Activated naive CD4-positive, alpha-beta T cell treated with anti-CD3 and anti-CD28 coated beads, Interleukin-2, amount 50 U/mL, for 72 hours (primary cell): ENCODE measurements at places on chromosomes 3 and 15. TPM values are rescaled to one million over a fixed set of nuclear protein-coding genes. Genes with fewer than 3 reads are reported as not detected.

DNA sequence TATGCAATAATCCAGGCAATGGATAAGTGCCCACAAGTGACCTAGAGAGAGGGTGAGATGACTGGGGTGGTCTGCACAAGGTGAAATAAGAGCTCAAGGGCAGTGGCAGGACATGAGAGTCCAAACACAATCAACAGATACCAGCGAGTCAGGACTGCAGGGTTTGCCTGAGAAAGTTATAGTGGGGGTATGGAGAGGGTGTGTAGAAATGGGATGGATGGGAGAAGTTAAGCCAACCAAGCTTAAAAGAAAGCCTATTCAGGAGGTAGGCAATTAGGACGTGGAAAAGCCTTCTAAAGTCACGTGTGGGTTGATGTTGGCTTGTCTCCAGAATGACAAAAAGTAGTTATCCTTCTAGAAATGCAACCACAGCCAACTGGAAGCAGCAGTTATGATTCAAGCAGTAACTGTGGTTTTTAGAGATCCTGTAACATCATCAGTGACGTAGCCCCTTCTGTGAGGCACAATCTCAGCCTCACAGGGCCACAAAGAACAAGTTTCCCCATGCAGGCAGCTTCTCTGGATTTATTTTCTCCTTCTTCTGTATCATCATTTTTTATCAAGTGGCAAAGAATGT, 56.1 kb downstream of the FAM174B start:
- DNase-seq: no peak

LEKR1 gene
- total RNA-seq: 1.1 TPM

DNA sequence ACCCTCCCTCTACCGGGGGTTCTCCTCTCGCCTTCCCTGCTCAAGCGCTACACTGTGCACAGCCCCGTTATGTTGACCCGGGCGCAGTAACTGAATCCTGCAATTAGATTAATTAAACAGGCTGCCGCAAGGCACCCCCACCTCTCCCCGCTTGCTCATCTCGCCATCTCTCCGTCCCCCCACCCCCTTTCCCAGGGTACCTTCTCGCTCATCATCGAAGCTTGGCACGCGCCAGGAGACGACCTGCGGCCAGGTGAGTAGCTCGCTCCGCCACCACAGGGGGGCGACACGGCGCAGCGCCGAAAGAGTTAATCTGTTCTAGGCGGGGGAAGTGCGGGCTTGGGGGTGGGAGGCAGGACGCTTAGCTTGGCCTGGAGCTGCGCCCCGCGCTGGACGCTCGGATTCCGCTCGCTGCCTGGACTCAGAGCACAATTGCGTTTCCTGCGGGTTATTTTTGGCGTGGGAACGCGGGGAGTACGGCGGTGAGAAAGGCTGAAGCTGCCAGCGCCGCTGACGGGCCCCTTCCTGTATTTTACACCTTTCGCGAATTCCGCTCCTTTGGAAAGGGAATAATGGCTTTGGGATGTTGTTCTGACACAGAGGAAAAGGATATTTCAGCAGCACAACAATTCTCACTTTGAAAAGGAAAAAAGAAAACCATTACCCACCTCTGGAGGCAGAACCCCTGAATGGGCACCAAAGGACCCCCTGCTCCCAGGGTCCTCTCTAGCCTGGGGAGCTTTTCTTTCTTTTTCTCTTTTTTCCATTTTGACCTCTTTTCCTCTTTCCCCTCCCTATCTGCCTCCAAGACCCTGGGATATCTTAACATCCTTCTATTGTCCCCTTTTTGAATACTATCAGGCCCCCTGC, 1.5 kb downstream of the DLL4 start:
- DNase-seq: peak; percentile 80

IQCF5 gene
- not detected for total RNA-seq

DNA sequence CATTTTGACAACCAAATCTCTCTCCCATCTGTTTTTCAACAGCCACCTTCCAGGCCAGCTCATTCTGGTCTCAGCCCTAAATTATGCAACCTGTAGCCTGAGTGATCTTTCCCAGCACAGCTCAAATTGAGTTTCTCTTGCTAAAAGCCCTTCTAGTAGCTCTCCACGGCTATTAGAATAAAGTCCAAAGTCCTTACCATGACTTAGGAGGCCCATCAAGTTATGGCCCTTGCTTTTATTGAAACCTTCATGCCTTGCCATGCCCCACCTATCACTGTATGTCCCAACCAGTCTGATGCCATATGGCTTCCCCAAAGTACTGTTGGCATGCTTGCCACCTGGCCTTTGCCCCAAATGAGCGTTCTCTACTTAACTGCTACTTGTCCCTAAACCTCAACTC, 303.5 kb upstream of the GADL1 start:
- no peak for DNase-seq

ROPN1 gene
- total RNA-seq: not detected

GRCh38 chr3:172213200-172213599, 173.8 kb downstream of the FNDC3B start:
- no peak for DNase-seq

CD276 gene
- 2.5 TPM for total RNA-seq

- peak; percentile 74 for DNase-seq
Measured at GRCh38 chr3:57100046-57100695, 39.7 kb downstream of the SPATA12 start.

- no peak for DNase-seq
Measured at GRCh38 chr3:17529677-17530076, 212.8 kb downstream of the TBC1D5 start.

THAP10 gene
- 0.19 TPM for total RNA-seq

DNA sequence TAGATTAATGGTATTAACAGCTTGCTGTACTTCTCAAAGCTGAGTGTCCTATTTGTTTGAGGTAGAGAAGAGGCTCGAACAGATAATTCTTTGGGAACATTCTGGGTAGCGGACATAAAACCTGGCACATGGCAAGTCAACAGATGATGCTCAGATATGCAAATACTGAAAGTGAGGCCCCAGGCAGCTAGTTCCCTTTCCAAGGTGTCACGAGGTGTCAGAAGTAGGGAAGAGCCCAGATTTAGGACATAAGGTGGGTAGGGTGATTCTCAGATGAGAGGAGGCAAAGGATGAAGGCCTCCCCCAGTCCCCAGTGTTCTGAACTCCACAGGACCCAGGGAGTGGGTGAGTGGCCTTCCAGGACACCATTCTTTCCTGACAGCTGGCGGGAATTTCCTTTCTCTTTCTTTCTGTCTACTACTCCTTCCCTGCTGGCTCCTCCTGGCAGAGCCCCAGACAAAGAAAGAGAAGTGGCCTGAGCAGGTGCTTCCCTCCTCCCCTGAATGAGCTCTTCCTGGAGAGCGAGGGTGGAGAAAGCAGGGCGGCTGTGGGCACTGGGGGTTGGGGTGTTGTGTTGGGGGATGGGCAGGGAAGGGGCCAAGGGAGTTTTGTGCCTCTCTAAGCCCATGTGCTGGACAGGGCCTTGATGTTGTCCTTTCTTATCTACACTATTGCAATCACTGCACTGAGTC, 87.5 kb downstream of the CORO2B start:
- DNase-seq: no peak

MINAR1 gene
- total RNA-seq: 0.55 TPM

DNA sequence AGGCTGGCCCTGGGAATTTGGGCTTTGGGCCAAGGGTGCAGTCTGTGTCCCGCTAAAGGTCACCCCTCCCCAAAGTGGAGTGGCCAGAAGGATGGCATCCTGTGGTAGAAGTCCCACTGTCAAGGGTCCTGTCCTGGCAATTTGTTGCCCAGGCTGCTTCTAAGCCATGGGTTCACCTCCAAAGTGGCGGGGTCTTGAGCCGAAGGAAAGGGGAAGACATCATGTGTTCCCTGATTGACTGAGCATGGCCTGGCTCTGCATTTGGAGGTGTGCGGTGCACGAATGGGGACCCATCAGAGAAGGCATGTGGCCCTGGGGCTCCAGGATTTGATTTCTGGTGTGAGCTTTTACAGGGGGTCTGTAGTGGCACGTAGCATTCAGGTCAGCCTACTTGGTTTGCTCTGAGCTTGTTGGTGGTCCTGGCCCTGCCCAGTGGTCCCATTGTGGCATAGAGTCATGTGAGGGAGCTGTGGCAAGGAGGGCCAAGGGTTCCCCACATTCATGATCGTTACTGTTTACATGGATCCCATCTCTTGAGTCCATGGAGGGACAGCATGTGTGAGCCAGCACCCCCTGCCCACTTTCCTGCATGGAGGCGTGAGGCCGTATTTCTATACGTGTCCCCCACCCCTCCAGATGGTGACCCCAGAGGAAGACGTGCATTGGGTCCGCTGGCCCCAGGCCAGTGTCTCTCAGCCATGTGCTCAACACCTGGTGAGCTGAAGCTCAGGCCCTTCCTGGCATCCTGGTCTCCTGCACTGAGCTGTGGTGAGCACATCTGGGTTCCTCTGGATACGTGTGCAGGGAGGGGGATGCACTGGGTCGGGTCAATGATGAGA, 225.1 kb downstream of the SNRPN start:
- DNase-seq: no peak

GOLGA6L4 gene
- 0.80 TPM for total RNA-seq

BCHE gene
- not detected for total RNA-seq

DNA sequence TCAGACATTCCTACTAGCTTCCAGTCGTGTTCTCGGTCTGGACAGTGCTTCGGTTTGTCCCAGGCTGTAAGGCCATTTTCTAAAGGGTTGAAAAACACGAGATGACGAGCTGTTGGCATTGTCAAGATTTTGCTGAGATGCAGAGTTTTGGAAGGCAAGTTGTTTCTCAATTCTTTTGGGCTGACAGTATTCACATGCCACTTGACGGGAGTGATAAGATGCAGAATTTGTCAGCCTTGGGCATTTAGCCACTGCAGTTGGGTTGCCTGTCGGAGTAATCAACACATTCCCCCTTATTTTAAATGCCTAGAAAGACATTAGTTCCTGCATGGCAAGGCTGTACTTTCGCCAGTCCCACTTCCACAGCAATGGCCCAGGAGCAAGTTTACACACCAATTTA, 245.2 kb downstream of the NR1D2 start:
- no peak for DNase-seq

EHHADH gene
- total RNA-seq: 2.3 TPM

GRCh38 chr3:6250167-6250566, 610.7 kb upstream of the GRM7 start:
- no peak for DNase-seq

GRCh38 chr3:63538919-63539318, 113.6 kb upstream of the SNTN start:
- no peak for DNase-seq

CSPG4 gene
- total RNA-seq: not detected

DNA sequence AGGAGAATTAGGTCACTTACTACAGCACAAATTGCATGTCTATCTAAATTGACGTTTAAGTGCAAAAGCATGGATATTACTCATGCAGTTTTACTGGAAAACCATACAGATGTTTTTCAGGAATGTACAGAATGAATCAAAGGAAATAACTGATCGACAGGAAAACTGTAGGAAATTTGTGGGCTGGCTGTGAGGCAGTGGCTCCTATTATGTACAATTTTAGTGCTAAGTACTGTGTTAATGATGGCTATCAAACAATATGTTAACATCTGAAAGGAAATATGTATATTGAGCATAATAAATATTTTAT, 6.9 kb downstream of the NUDT16 start:
- no peak for DNase-seq

COL6A5 gene
- not detected for total RNA-seq

FAM219B gene
- 61.7 TPM for total RNA-seq

DNA sequence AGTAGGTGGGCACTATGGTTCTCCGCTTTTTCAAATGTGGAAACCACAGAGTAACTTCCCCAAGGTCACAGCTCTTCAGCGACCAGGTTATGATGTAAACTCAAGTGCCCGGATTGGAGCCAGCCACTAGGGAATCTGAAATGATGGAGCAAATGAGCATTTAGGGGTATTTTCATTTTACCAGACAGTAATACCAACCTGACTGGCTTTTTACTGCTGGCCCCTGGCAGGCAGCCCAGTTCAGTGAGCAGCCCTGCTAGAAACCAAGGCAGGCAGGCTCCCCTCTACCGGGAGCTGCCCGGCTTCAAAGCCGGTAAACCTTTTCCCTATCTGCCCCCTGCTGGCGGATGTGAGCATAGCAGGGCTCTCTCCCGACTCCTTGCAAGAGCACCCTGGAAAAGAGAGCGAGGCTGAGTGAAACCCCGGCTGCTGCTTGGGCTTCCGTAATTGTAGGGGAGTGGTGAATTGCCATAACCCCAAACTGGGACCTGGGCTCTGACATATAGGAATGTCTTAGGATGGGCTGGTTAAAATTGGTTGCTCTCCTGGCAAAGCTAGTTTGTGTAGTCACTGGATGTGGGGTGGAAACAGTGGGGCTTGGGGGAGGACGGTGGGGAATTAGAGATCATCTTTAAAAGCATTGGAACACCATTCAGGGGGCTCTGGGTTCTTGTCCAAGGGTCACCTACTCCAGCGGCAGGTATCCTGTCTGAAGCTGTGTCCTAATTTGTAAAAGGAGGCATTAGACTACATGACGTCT, 98.0 kb upstream of the TNFAIP8L3 start:
- DNase-seq: peak; percentile 65
